ENCODE measurements at places on chromosomes 16 and 17.
A peak's percentile ranks its signal among the peaks of the same experiment; 100 is the strongest.

- H3K27ac ChIP-seq: no peak overlapping the region
- no peaks in the 10 kb centered on the region for H3K27me3 ChIP-seq
- H3K4me3 ChIP-seq: peak overlapping the region; percentile 95
- peaks cover 37% of the 10 kb centered on the region for H3K4me1 ChIP-seq
Observed at GRCh38 chr17:64508683-64509082, 1.9 kb downstream of the CEP95 start.

DNA sequence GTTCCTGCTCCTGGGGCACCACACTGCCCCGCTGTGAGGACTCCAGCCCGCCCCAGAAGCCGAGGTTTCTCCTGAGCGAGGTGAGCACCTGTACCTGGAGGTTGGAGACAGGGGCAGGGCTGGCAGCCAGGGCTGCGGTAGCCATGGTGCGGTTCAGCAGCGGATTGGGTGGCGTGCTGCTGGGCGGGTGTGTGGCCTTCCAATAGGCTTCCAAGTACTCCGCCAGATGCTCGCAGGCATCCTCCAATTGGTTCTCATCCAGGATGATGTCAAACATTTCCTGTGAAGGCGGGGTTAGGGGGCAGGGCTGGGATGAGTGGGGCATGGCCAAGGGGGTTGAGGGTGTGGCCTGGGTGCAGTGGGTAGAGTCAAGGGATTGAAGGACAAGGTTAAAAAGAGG is 11.3 kb upstream of the ARL5C start:
- H3K27ac ChIP-seq: no peak overlapping the region
- DNase-seq: no peak
- H3K4me1 ChIP-seq: peaks cover 19% of the 10 kb centered on the region
- peaks cover 15% of the 10 kb centered on the region for H3K36me3 ChIP-seq
- no peaks in the 10 kb centered on the region for H3K27me3 ChIP-seq

DNA sequence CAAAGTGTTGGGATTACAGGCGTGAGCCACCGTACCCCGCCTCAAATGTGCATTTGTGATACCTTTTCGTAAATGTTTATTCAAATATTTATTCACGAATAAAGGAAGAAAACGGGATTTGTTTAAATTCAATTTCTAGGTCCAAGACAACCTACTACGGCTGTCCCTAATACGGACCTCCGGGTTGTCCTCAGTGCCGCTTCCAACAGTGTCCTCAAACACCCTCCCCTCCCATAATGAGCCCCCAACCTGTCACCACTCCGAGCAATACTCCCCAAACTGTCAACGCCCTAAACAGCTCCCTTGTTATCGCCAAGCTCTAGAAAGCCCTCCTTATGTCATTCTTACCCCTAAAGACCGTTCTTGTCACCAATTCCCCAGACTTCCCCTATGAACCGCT is 539 bp upstream of the GABARAPL2 start:
- H3K4me3 ChIP-seq: peak overlapping the region; percentile 91
- H3K27me3 ChIP-seq: peaks cover 13% of the 10 kb centered on the region
- peaks cover 9% of the 10 kb centered on the region for H3K36me3 ChIP-seq
- peak overlapping the region; percentile 92 for H3K27ac ChIP-seq

DNA sequence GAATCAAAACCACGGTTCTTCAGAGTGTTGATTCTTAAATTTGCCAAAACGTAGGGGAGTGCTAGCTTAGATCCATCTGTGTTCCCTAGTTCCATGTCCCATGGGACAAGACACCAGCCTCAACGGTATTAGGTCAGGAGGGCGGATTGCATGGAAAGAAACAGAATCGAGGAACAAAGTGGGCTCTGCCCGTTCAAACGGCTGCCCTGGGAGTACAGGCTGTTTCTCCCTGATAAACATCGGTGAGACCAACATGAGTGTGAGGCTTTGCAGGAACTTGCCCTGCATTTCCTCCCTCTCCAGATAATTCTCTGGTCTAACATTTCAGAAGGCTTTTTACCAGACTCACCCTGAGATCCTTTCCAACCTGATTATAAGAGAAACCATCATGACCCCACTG is 82.2 kb downstream of the MRM3 start:
- H3K4me3 ChIP-seq: peak overlapping the region; percentile 44
- no peak for DNase-seq
- H3K4me1 ChIP-seq: no peaks in the 10 kb centered on the region

- H3K4me1 ChIP-seq: peaks cover 3% of the 10 kb centered on the region
- no peak overlapping the region for H3K27ac ChIP-seq
- H3K27me3 ChIP-seq: no peaks in the 10 kb centered on the region
- DNase-seq: no peak
- H3K4me3 ChIP-seq: no peak overlapping the region
Observed at GRCh38 chr16:53886482-53887378, 182.8 kb downstream of the FTO start.

DNA sequence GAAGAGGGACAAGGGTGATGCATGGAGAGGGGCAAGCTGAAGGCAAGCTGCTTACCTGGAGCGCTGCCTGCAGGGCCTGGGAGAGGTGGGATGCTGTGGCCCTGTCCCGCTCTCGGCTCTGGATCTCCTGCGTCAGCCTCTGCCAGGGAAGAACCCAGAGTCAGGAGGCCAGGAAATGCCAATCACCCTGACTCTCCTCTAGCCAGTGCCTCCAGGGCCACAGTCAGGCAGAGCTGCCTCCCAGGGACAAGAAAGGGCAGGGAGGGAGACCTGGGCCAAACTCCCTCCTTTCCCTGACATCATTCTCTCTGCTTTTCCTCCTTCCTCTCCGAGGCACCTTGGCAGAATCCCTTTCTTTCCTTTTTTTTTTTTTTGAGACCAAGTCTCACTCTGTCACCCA is 11.3 kb downstream of the CDK3 start:
- DNase-seq: no peak
- peaks cover 5% of the 10 kb centered on the region for H3K4me1 ChIP-seq
- no peaks in the 10 kb centered on the region for H3K36me3 ChIP-seq
- H3K27ac ChIP-seq: peak overlapping the region; percentile 41
- no peaks in the 10 kb centered on the region for H3K27me3 ChIP-seq

DNA sequence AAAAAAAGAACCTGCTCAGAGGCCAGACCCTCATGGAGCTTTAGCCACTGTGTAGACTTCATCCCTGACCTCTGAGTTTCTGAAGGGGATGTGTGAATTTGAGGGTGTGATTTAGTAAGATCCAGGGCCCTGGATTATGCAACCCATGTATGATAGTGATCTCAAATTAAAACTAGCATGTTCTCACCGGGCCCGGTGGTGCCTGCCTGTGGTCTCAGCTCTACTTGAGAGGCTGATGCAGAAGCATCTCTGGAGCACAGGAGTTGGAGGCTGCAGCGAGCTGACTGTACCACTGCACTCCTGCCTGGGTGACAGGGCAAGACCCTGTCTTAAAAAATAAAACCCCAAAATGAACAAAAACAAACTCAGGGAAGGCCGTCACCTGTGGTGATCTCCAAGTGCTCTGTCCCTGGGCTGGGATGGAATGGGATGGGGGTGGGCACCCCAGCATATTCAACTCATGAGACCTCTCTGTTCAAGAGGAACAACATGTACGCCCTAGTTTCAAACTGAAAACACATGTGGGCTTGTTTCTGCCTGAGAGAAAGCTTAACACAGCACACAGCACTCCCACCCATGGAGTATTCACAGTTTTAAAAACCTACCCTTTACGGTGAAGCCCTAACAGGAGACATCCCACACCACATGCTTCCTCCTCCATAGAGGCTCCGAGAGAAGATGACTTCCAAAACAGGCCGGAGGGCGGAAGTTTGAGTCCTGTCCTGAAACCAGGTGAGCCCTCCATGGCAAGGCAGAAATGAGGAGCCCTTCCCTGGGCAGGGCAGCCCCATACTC is 30.1 kb downstream of the GNPTG start:
- H3K4me3 ChIP-seq: no peak overlapping the region
- peaks cover 6% of the 10 kb centered on the region for H3K36me3 ChIP-seq
- H3K27ac ChIP-seq: no peak overlapping the region

DNA sequence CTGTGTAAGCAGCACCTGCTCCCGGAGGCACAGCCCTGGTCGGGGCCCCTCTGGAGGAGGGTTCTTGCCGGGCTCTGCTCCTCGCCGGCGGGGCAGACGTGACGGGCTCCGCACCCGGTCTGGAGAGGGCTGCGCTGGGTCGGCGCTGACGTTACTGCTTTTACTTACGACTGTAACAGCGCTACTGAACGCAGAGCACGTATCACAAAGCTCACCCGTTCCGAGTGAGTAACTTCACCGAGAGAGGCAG is 1.3 kb upstream of the RAB40C start:
- DNase-seq: peak; percentile 66
- peak overlapping the region; percentile 98 for H3K27ac ChIP-seq
- peak overlapping the region; percentile 94 for H3K4me3 ChIP-seq
- H3K36me3 ChIP-seq: peaks cover 1% of the 10 kb centered on the region
- H3K4me1 ChIP-seq: peaks cover 32% of the 10 kb centered on the region
- H3K27me3 ChIP-seq: no peaks in the 10 kb centered on the region

GRCh38 chr16:54602666-54603065 is 316.1 kb upstream of the IRX3 start:
- no peaks in the 10 kb centered on the region for H3K27me3 ChIP-seq
- no peak overlapping the region for H3K27ac ChIP-seq
- H3K36me3 ChIP-seq: no peaks in the 10 kb centered on the region
- no peak for DNase-seq
- H3K4me1 ChIP-seq: no peaks in the 10 kb centered on the region

GRCh38 chr17:40460968-40461731 is 17.9 kb downstream of the IGFBP4 start:
- H3K36me3 ChIP-seq: peaks cover 12% of the 10 kb centered on the region
- no peak for DNase-seq
- H3K27ac ChIP-seq: no peak overlapping the region
- H3K27me3 ChIP-seq: peaks cover 4% of the 10 kb centered on the region

DNA sequence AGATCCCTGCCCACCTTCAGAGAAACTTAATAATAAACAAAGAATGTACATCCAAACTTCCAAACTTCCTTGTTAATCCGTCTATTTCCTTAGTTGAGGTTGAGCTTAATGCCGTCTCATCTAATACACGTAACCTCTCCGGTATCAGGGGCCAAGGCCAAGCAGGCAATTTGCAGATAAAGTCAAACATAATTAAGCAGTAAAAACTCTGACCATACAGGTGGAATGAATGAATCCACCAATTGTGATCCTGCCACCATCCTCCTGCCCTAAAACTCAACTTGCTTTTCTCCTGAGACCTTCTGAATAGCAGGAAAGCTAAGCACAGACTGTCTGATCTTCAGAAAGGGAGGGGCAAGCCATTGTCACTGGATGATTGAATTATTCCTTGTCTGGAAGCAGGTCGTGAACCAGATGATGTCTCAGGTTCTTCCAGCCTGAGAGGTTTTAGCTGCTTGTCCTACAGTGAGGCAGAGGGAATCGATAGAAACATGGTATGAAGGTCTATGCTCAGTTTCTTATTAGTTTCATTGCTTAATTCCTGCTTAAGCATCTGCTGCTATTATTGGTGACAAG is 1111.8 kb upstream of the EEF2KMT start:
- no peaks in the 10 kb centered on the region for H3K27me3 ChIP-seq
- no peak overlapping the region for H3K4me3 ChIP-seq
- no peak overlapping the region for H3K27ac ChIP-seq
- DNase-seq: no peak
- H3K36me3 ChIP-seq: no peaks in the 10 kb centered on the region

DNA sequence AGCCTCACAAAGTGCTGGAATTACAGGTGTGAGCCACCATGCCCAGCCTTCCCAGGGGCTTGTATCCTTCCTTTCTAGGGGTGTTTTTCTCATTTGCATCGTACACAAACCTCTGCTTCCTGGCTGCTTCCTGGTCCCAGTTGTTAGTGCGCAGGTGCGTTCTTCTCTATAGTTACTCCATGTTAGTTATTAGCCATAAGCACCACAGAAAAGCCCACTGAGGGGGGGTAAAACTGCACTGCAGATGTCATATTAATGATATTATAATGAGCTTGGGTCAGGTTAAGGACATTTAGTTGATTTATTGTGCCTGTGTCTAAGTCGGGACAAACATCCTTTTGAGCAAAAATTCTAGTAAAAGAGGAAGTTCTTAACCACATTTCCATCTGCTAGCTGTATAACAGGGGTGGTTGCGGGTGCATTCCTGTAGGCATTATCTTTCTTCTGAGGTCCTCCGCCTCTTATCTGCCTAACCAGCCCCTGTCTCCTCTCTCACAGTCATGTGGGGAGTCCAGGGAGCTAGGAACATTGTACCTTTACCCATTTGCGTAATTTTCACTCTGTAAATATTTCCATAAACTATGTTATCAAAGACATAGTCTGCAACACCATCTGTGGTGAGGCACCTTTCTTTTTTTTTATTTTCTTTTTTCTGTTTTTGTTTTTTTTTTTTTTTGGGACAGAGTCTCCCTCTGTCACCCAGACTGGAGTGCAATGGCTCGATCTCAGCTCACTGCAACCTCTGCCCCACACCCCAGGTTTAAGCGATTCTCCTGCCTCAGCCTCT is 23.6 kb upstream of the ATF7IP2 start:
- peak overlapping the region; percentile 76 for H3K27ac ChIP-seq
- H3K4me1 ChIP-seq: peaks cover 20% of the 10 kb centered on the region
- H3K36me3 ChIP-seq: peaks cover 7% of the 10 kb centered on the region

DNA sequence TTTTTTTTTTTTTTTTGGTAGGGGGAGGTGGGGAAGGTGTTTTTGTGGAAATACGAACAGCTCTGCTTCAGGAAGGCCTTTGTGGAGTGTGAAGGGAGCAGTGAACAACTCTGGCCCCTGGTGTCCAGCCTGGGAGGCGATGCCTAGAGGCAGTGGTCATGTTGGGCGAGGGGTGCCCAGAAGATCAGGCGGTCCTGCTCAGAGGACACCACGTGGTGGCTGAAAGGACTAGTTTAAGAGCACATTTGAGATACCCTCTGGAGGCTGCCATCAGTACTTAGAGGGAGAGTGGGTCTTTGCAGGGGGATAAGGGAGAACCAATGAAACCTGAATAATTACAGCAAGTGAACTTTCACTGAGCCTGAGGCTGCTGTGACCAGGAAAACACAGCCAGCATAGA is 40.1 kb upstream of the RHOT1 start:
- peaks cover 8% of the 10 kb centered on the region for H3K27me3 ChIP-seq
- H3K4me1 ChIP-seq: peaks cover 34% of the 10 kb centered on the region
- H3K27ac ChIP-seq: no peak overlapping the region
- H3K4me3 ChIP-seq: no peak overlapping the region
- no peak for DNase-seq

DNA sequence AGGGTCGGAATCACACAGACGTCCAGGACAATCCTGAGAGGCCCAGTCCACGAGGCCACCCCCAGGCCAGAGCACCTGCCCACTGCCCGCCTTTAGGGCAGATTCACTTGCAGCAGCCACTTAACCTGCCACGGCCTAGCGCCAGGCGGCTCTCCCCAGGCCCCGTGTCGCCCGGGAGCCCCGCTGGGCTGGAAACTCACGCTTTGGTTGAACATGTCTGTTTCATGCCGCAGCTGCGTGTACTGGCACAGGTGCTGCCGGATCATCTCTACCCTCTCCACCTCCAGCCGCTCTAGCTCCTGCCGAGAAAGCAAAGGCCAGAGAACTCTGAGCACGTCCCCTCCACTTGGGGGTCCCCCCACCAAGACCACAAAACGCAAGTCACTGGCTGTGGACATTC is 12.7 kb upstream of the RCVRN start:
- DNase-seq: no peak
- no peak overlapping the region for H3K27ac ChIP-seq
- H3K27me3 ChIP-seq: no peaks in the 10 kb centered on the region
- no peaks in the 10 kb centered on the region for H3K4me1 ChIP-seq
- no peaks in the 10 kb centered on the region for H3K36me3 ChIP-seq
- H3K4me3 ChIP-seq: no peak overlapping the region
